ENCODE measurements at places on chromosomes 16 and 17.
A peak's percentile ranks its signal among the peaks of the same experiment; 100 is the strongest.

DNA sequence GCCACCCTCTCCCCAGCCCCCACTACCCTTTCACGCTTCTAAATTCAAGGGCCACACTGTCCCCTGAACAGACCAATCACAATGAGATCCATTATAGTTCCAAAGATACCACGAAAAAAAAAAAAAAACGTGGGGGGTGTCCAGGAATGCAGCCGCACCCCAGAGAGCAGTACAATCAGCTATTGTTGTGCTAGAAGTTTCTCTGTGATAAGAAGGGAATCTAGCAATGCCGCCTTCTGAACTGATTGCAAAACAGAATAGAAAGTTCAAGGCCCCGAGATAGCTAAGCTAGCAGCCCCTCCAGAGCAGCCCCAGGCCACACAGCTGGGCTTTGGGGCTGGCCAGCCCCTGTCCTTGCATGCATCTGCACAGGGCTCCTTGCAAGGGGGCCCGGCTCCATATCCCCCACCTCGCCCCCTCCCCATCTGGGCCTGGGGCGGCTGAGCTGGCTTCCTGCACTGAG lies 86.9 kb upstream of the CBX4 start:
- no peak for DNase-seq

GRCh38 chr16:82784573-82784968 lies 157.8 kb downstream of the CDH13 start:
- no peak for DNase-seq

DNA sequence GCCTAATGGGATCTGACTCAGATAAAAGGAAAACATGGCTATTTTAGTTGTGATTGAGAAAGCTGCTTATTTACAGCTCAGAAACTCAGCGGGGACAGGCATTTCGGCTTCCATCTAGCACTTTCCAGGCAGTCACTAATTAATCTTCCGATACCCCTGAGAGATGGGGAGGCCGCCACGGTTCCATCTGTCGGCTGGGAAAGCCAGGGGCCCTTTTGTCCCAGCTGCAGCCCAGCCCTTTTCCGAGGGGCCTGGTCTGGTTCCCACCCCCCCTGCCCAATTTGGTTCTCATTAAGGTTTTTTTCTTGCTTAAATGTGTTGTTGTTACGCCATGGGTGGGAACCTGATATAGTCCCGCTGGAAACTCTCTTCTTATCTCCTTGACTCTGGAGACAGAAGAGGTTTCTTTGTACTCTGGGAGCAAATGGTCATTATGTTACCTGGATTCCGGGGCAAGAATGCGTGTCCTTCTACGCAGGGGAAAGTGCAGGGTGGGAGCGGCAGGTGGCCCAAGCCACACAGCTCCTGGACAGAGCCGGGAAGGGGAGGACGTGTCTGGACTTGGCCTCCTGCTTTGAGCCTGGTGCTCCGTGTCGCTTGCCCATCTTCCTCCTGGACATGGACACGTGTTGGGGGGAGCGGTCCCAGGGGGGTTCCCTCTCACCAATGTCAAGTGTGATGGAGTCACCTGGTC lies 50.9 kb upstream of the GSE1 start:
- no peak for DNase-seq

- DNase-seq, result no peak
Measured at GRCh38 chr16:57634171-57634570, 5.7 kb downstream of the ADGRG1 start.

DNA sequence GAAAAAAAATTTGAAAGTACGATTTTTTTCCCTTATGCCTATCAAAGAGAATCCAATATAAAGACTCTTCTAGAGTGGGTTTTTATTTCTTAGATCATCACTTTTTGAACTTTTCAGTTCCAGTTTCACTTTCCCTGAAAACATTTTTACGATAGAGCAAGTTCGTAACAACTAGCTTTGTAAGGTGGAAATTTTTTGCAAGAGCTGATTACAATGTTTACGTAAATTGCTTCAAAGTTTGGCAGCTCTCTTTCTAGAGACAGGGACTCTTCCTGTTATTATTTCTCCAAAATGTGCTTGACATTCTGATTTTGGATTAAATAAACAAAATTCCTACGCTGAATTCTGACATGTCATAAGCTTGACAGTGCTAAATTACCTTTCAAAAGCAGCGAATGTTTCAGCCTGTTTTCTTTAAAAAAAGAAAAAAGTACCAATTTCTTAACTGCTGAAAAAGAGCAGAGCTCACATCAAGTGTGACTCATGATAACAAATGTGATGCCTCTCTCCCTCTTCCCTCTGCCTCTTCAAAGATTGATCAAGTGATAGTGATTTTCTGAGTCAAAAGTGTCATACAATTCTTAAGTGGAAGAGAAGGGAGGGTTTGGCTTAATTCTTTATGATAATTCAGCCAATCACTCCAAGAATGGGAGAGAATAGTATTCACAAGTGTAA lies 175.2 kb downstream of the KCNJ2 start:
- DNase-seq, result no peak

DNA sequence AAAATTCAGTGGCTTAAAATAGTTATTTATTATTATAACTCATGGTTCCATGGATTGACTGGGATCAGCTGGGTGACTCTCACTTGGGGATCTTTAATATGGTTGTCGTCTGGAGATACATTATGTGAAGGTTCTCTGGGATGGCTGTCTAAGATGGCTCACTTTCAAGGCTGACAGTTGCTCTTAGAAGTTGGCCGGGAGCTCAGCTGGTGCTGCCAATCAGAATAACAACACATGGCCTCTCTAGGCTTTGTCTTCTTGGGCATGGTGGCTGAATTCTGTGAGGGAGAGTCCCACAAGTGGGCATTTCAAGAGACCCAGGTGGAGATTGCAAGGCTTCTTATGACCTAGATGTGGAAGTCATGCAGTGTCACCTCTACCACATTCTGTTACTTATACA lies 269.7 kb downstream of the CA10 start:
- no peak for DNase-seq

GRCh38 chr16:85991425-85991824 lies 92.5 kb downstream of the IRF8 start:
- DNase-seq, result no peak

GRCh38 chr16:1075546-1075945 lies 3.0 kb downstream of the SSTR5 start:
- no peak for DNase-seq

GRCh38 chr17:76267051-76267576 lies 2.0 kb downstream of the UBALD2 start:
- DNase-seq, result no peak

GRCh38 chr17:82949361-82949760 lies 109.5 kb upstream of the ZNF750 start:
- DNase-seq, result no peak

DNA sequence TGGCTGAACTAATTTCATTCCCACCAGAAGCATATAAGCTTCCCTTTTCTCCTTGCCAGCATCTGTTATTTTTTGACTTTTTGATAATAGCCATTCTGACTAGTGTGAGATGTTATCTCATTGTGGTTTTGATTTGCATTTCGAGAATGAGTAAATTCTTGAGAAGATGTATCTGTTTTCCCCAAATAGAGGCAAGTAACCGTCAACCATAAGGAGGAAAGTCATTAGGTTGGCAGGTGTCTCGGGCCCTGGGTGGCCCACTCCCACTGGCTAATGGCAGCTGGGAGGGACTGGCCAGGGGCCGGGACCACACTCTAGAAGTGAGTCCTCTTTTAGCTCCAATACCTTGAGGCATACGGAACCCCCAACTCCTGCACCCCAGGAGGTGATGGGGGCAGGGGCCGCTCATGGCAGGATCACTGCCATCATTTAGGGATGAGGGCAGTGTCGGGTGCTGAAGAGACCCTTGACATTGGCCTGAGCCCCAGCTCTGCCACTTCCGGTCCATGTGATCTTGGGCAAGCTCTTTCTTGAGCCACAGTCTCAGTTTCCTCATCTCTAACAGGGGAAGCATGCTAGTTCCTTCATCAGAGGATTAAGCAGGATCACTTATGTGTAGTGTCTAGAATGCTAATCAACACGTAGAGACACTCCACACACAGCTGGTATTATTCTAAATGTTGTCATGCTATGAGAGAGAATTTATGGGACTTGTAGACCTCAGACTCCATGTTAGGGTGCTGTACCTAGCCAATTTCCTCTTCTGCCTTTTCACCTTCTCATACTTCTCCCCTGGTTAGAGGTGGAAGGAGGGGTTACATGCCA lies 44.3 kb downstream of the RGS9 start:
- peak; percentile 35 for DNase-seq

DNA sequence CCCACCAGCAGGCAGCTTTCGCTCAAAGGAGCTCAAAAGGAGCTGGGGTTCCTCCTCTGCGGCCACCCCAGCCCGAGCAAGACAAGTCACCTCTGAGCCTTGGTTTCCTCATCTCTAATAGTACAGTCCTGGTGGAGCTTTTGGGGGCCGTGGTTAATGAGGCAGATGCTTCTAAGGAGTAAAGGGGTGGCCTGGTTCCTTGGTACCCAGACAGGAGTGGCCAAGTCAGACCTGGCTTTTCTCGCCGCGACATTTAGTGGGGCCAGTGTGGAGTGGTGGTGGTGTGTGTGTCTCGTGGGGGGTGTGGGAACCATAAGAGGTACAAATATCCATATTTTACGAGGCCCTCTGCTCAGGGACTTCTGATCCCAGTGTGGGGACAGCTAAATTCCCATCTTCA lies 6.7 kb downstream of the FOXF1 start:
- DNase-seq, result no peak

DNA sequence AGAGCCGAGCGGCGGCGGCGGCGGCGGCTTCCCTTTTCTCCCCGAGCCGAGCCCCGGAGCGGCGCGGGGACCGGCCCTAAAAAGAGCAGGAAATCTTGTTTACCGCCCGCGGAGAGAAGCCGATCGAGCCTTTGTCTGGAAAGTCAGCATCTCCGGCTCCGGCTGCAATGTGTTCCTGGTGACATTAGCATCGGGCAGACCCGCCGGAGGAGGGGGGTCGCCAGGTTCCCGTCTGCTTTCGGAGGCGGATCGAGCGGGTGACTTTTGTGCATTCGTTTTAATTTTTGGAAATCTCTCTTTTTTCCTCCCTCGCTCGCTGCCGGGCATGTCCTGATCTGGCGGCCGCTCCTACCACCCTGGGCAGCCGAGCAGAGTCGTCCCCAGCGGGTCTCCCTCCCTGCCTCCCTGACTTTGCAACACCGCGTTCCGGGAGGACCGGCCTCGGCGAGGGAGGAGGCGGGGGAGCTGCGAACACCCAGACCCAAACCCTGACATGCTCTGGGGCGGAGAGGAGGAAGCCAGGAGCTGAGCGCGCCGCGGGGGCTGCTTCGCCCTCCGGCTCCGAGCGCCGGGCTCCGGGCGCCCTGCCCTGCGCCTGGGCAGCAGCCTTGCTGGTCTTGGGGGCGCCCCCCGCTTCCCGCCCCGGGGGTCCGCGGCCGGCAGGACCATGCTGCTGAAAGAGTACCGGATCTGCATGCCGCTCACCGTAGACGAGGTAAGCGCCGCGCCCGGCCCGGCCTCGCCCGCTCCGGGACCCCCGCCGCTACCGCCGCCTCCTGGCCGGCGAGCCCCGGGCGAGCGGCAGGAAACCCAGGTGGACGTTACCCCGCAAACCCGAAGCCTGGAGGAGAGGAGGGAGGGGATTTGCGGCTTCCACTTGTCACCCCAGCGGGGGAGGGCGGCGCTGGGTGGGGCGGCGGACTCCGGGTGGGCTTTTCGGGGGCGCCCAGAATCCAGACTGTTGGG lies 690 bp downstream of the PITPNC1 start:
- DNase-seq, result peak; percentile 38

DNA sequence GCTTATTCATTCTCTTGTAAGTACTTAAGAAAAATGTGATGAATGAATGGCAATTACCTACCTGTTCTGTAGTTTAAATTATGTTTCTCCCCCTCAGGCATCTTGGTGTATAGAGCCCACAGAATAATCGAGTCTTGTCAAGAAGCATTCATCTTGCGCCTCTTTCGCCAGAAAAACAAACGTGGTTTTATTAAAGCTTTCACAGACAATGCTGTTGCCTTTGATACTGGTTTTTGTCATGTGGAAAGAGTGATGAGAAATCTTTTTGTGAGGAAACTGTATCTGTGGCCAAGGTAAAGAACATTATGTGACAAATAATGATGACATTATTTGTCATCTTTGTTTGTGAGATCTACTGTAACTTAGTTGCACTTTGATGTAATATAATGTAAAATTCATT lies 6.5 kb downstream of the ERCC4 start:
- no peak for DNase-seq

- DNase-seq, result peak; percentile 45
Measured at GRCh38 chr17:38798614-38799500, 499 bp downstream of the PIP4K2B start.

GRCh38 chr17:50848711-50849110 lies 13.3 kb downstream of the WFIKKN2 start:
- no peak for DNase-seq

- DNase-seq, result no peak
Measured at GRCh38 chr17:76276069-76276431, 10.9 kb downstream of the UBALD2 start.

GRCh38 chr16:13148294-13148693 lies 246.9 kb downstream of the SHISA9 start:
- no peak for DNase-seq

DNA sequence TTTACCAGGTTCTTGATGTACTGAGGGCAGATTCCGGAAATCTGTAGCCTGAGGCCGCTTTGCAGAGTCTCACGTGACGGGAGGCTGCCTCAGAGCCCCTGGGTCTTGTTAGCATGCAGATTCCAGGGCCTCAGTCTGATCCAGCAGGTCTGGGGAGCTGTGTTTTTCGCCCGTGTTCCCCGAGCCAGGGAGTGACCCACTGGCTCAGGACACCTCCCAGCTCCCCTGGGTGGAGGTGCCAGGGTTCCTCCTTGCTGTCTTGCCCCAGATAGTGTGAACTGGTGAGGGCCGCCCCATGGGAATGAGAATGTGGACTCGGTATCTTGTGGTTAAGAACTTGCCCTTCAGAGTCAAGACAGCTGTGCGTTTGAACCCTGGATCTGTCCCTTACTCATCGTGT lies 98.6 kb downstream of the OR1D5 start:
- DNase-seq, result no peak

- DNase-seq, result peak; percentile 63
Measured at GRCh38 chr16:84511180-84511800, 6.8 kb upstream of the MEAK7 start.

DNA sequence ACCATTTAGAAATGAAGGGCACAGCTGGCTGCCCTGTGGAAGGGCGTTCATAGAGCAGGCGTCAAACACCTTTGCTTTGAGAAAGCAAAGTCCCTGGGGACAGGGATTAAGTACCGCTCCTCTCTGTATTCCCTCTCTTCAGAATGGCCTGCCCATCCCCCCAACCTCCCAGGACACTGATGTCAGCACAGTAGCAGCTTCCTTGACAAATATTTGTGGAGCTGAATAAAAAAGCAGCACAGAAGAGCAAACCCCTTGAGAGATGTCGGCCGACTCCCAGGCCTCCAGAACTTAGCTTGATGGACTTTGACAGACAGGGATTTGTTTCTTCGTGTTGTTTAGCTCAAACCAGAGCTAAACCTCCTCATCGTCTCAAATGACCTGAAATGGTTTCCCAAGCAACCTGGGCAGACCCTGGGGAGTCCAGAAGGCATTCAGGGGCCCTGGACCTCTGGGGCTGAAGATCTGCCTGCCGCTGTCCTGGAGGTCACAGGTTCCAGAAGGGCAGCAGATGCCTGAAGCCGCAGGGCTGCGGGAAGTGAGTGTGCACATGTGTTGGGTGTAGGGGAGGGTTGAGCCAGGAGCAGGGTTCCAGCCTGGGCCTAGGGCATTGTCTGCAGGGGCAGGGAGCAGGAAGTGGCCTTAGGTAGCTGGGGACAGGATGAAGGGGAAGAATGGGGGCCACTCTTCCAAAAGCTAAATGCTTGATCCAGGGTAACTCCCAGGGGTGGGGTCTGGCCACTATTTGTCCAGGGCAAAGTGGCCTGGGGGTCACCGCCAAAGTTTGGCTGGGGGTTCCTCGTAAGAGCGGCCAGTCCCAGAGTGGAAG lies 42.3 kb upstream of the NKD1 start:
- no peak for DNase-seq

GRCh38 chr16:75246504-75247205 lies 4.8 kb downstream of the BCAR1 start:
- no peak for DNase-seq

Data from stimulated activated CD8-positive, alpha-beta memory T cell treated with anti-CD3 and anti-CD28 coated beads, Interleukin-15, amount 100 ng/mL, for 48 hours (primary cell).